ENCODE measurements at places on chromosomes 1 and 21.

GRCh38 chr1:234922987-234923386, 205.7 kb downstream of the TOMM20 start:
- DNase-seq, result no peak

DNA sequence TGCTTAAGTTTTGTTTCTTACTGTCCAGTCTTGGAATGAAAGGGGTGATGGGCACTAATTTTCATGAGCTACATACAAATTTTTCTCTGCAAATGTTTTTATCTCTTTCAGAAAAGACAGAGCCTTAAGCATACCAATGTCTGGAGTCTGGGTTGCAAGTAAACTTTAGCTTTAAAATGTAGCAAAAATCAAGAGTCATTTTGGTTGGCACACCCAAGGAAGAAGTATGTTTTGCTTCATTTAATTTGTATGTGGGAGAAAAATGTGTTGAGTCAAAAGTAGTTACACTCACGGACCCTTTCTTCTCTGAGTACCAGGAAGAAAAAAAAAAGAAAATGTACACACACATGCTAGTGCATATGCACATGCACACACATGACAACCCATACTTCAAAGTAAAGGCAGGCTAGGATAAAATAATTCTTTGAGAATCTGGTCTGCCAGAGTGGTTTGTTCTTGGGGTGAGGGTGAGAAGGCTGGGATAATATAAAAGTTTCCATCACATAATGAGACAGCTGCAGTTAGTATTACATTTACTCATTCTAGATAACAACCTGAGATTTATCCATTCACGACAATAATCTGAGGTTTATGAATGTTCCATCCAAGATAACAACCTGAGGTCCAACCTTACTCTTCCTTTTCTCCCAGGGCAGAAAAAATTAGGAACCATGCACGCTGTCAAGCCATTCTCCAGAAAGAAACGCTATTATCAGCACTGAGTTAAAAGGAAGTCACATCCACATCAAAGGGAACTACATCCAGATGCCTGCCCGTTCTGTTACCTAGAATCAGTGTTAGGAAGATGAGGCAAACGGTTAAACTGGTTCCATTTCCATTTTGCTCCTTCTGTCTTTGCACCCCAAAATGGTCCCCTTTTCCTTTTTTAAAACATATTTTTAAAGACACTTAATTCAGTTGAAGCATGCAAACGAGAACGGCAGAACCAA, 9.3 kb downstream of the DPYD start:
- no peak for DNase-seq

- no peak for DNase-seq
Observed at GRCh38 chr1:154869351-154870114, 548 bp downstream of the KCNN3 start.

- no peak for DNase-seq
Observed at GRCh38 chr1:168824418-168825065, 95.5 kb upstream of the DPT start.

- no peak for DNase-seq
Observed at GRCh38 chr1:78153092-78153736, 107.4 kb downstream of the GIPC2 start.

DNA sequence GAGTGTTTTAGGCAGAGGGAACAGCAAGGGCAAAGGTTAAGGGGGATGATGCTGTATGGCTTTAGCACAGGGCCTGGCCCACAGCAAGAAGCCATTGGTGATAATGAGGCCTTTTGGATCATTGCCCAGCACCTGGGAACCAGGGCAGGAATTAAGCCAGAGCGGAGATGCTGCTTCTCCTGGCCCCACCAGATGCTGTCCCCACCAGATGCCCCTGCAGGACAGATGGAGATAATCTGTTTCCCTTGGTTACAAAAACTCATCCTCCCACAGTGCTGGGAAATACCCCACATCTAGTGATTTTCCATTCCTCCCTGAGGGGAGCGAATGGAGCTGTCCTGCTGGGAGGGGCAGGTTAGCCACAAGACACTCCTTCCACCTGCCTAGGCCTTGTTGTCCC, 18.8 kb downstream of the OPRD1 start:
- no peak for DNase-seq

GRCh38 chr1:165902565-165902964, 75.2 kb downstream of the UCK2 start:
- no peak for DNase-seq

DNA sequence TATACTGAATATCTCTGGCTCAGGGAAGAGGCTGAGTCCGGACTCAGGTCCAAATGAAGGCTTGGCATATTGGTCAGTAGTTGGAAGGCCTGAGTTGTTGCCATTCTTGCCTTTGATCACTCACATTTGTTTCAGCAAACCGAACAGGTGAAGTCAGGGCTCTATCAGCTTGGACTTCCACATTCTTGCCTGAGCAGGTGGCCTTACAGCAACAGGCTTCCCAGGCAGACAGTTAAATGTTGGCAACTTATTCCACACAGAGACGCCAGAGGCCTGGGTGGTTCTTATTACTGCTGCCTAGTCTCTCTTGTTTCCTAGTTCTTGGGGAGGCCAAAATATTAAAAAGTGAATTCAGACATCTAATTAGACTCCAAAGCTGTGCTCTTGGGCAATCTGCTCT, 36.6 kb downstream of the XCL2 start:
- no peak for DNase-seq

DNA sequence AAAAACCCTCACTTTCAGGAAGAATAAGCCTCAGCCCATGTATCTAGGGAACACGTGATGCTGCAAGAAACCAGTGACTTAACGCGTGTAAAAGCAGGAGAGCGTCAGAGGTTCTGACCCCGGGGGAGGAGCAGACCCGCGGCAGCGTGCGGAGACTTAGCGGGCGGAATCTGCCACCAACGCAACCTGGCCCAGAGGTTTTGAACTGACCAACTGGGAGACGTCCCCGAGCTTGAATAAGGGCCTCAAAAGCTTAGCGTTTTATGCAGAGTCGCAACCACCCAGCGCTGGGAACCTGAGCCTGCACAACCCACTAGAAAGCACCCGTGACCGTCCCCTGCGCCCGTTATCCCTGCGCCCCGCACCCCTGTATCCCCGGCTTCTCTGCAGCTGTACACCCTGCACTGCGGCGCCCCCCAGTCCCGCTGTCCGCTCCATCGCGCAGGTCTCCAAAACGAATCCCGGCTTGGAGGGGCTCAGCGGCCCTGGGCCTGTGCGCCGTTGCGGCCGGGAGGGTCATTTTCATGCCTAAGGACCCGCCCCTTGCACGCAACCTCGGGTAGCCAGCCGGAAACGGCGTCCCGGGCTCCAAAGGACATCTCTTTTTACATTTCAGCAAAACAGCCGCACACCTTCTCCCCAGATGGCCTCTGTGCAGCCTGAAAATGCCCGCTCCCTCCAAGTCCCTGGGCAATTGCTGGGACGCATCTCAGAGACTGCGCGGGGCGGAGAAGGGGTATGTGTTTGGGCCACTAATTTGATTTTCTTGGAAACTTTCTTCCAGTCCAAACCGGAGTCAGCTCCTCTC, 29.4 kb upstream of the TRIM17 start:
- DNase-seq, result peak; percentile 52

DNA sequence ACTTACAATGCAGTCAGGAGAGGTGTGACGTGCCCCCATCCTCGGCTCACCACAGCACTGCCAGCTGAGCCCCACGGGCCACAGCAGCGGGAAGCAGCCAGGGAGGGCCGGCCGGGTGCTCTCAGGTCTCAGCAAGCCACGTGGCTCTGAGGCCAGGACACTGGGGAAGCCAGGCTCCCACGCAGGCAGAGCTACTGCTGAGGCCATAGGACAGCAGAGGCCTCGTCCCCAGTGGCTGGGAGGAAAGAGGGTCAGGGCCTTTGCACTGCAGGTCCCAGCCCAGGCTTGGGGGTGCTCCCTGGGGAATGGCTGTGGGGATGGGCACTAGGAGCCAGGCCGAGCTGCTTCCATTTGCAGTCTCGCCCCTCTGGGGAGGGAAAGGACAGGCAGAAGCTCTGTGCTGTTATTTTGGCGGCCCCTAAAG, 5.8 kb downstream of the LRRC47 start:
- no peak for DNase-seq

- no peak for DNase-seq
Observed at GRCh38 chr1:194515916-194516315, 1329.5 kb upstream of the B3GALT2 start.

DNA sequence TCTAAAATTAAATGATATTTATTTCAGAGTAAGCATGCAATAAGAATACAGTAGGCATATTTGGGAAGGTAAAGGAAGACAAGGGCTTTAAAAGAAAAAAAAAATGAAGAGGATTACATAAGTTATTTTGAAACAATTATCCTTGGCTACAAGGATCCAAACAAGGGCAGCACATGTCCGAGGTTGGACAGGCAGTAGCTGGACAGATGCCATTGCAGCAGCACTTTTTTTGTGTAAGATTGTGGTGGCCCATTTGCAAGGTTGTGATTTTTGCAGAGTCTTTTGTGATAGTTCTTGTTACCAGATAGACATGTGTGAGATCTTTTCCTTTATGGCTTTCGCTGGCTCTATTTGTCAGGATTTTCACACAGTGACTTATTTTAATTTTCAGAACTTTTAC, 89.4 kb upstream of the COG2 start:
- no peak for DNase-seq

DNA sequence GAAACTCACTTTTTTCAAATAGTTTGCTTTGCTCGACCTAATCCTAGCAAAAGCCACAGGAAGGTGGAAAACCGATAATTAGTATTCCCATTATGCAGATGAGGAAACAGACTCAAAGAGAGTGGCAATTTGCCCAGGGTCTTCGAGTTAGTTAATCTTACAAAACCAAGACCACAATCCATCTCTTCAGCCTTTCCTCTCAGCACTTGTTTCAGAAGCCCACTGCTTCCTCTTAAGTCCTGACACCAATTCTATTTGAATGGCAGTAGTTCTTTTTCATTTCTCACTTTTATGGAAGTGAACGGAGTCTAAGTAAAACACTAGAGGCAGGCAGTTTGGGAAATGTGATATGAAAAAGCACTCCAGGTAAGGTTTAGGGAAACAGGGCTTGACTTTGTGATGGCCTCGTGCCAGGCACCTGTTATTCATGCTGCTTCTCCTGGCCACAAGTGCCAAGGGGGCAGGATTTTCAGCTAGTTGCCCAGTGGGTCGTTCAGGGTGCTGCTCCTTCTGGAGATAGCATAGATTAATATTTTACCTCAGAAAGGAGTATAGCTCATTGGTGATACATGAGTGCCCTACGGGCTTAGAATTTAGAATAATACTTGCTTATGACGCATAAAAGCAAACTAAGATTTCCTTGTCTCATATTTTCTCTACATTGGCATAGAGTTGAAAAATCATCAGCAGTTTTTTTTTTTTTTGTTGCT, 76.6 kb upstream of the NRIP1 start:
- no peak for DNase-seq

GRCh38 chr1:10196976-10197375, 13.4 kb upstream of the KIF1B start:
- no peak for DNase-seq

GRCh38 chr1:218429301-218429700, 84.2 kb downstream of the TGFB2 start:
- no peak for DNase-seq
